ENCODE measurements at places on chromosomes 13 and 19.

GRCh38 chr13:103224804-103225203, 158.6 kb upstream of the SLC10A2 start:
- DNase-seq, result no peak

GRCh38 chr13:65808061-65808460, 1422.1 kb downstream of the PCDH9 start:
- DNase-seq, result no peak

DNA sequence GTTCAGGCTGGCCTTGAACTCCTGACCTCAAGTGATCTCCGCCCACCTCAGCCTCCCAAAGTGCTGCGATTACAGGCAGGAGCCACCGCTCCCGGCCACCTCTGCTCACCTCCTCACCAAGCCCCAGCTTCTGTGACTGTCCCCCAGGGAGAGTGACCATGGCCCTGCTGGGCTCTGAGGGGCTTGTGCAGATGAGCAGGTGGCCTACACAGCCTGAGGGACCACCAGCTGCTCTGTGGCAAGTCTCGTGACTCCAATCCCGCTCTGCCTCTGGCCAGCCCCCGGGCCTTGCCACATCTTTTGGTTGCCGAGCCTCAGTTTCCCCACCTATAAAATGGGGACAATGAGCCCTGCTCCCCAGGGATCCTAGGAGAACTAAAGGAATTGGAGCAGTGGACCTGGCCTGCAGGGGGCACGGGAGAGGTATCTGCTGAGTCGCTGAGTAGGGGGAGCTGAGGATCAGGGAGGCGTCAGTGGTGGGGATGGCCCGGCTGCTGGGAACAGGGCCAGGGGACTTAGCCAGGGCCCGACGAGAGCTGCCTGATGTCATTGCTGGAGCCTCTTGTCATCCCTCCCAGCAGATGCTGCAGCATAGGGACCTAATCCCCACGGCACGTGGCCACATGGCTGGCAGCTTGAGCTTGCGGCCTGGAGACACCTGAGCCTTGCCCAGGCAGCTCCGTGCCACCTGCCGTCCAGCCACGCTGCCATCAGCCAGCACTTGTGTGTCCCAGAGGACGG, 74.7 kb downstream of the GADD45B start:
- DNase-seq, result no peak

DNA sequence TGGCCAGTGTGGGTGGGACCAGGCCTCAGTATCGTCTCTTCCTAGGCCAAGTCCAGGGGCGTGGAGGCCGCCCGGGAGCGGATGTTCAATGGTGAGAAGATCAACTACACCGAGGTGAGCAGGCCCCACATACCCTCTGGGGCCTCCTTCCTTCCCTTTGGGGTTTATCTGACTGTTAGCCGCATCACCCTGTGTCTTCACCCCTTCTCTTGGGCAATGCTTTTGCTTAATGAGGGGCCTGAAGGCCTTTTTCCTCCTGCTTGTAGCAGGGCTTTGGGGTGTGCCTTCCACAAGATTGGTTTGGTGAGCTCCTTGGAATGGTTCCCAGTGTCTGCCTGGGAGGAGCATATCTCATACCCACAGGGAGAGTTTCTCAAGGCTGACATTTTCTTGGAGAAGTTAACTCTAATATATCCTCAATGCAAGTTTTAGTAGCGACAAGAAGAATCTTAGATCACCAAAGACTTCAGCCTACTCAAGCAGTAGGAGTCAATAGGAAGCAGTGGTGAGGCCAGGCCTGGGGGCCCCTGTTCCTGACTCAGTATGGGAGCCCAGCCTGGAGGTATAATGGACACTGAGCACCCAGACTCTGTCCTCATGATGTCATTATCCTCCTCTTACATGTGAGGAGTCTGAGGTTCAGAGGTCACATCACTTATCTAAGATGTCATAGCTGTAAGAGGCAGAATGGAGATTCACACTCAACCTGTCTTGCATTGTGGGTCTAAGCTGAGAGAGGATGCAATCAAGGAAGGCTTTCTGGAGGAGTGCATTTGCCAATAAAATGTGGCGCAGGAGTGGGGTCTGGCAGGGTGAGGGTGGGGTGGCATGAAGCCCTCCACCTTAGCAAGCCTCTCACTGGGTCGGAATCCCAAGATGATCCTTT, 2.0 kb downstream of the GPI start:
- no peak for DNase-seq

DNA sequence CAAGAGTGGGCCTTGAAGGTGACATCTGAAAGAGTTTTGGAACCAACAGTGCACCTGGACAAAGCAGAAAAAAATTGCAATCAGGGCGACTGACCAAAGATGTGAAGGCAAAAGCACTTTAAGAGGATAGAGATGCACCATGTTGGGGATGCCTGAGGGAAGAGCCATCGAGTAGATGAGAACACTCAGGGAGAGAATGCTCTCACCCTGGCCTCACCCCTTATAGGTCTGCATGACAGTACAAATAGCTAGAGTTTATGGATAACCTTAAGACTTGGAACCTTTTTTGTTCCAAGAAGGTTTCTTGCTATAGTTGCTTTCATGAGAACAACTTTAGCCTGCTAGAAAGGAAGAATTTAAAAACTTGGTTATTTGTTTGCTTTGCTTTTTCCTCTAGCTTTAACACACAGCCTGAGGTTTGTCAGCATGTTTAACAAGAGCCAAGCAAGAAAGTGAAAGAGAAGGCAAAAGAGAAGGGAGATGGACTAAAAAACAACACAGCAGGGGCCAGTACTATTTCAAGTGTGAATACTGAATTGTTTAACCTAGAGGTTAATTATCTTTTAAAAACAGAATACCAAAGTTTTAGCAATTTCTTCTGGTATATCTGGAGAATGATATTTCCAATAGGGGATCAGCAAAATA, 418.9 kb downstream of the DIAPH3 start:
- DNase-seq, result no peak

- DNase-seq, result no peak
These were observed 59.5 kb upstream of the ADGRL1 start for GRCh38 chr19:14265290-14266036.

DNA sequence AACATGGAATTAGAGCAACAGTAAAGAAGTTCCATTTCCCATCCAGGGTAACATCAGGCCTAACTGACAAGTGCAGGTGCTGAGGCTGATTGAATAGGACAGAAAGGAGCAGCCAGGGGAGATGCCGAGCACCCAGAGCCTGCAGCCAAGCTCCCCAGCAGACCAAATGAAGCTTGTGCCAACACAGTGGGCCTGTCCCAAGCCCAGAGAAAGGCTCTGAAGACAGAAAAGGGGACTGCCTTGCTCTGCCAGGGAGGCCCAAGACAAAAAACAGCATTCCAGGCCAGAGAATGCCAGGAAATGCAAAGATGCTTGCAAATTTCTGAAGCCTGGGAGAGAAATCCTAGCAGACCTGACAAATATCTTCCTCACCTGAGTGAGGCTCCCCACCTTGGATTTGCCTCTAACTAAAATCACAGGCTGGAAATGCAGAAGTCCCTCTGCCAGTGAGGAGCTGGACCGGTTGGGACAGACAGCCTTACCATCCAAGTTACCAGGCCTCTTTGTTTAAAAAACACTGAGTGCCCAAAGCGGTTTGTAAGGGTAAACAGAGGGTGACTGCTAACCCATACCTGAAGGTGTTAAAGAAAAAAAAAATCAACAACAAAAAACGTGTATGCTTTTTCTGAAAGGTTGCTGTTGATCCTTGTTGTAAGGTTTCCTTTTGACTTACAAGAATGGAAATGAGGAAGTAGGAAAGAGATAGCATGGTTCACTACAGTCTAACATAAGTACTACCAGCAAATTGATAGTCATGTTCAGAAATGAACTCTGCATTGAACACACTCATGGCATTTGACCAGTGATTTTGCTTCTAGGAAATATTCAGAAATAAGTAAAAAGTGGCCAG, 11.8 kb upstream of the HMGB1 start:
- no peak for DNase-seq

DNA sequence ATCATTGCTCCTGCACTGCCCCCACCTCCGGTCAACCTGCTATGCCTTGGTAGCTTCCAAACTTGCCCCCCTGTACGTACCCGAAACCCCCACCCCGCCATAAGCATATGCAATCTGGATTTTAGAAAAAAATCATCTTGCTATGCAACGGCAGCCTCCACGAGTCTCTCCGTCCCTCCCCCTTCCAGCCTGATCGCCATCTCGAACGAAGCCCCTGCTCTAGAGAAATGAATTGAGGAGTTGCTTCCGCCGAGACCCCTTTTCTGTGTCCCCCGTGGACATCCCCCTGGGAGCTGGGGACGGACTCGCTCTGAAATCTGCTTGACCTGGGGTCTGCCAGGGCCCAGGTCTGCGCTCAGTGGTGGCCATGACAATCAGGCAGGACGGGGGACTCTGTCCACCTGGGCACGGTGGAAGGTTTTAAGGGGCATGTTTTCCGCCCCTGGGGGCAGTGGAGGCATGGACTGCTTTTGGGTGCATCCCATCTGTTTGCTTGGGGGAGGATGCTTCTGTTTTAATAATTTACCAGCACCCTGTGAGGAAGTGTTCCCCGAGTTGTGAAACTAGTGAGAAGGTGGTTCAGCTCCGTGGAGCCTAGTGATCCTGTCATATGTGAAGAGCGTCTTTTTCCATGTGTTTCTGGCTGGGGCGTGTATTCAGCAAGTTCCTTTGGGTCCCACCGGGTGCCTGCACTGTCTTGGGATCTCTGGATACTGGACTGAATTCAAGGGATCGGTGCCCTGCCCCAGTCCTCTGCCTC, 1.0 kb downstream of the KDM4B start:
- DNase-seq, result no peak

DNA sequence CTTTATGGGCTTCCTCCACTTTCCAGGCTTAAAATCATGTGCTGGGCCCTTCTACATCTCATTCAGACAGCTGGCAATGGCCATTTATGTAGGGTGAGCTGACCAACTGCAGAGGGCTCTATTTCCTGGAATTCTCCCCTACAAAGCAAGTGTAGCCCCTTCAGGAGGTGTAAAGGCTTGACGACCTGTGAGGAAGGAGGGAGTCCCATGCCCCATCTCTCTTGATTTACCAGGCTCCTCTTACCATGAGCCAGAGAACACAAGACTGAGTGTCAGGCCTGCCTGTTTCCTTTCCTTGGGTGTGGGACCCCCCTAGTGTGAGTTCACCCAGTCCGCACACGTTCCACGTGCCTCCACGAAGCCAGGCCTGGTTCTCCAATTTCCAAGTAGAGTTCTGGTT, 16.6 kb downstream of the ZNF536 start:
- DNase-seq, result no peak

GRCh38 chr13:23825179-23825578, 64.0 kb downstream of the MIPEP start:
- DNase-seq, result no peak

- DNase-seq, result no peak
These were observed 73.9 kb downstream of the KCTD12 start for GRCh38 chr13:76812206-76812897.

DNA sequence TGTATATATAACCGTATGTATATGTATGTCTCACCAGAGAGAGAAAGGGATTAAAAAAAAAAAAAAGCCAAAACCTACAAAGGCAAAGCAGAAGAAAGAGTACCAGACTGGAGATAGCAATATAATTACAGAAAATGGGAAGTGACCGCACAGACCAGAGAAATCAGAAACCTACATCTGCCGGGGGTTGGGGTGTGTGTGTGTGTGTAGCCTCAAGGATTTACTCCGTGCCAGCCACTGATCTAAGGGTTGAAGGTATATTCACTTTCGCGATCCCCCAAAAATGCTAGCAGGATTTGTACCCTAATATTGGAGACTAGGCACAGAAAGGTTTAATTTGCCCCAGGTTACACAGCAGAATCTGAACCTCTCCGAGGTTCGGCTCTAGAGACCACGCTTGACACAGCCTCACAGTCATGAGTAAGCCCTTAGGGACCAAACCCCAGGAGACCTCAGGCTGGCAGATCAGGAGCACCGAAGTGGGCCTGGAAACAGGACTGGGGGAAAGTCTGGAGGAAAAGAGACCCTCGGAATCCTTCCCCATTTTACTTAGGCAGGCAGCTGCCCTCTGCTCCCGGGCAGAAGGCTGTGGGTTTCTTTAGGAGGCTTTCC, 14.8 kb downstream of the ARL11 start:
- DNase-seq, result no peak

DNA sequence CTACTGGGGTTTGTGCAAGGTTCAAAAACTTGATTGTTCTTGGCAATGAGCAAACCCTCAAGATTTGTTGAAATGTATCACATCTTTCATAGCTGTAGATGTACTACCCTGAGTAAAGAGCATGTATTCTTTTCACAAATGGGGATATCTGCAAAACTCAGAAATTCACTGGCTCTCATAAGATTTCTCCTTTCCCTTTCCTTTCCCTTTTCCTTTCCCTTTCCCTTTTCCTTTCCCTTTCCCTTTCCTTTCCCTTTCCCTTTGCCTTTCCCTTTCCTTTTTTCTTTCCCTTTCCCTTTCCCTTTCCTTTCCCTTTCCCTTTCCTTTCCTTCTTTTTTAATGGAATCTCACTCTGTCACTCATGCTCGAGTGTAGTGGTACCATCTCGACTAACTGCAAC, 69.1 kb downstream of the FNDC3A start:
- DNase-seq, result no peak

DNA sequence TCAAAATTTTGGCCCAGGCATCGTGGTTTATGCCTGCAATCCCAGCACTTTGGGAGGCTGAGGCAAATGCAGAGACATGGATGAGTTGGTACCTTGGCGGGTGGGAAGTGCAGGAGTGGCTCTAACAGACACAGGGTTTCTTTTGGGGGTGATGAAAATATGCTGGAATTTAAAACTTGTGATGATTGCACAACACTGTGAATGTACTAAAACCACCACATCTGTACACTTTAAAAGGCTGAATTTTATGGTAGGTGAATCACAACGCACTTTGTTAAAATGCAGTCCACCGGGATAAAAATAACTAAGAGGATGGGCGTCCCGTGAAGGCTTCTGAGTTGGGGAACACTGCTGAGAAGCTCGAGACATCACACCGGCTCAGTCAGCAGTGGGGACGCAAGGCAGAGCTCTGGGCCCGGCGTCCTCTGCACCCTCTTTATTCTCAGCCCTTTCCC, 47.1 kb downstream of the MLLT1 start:
- no peak for DNase-seq

DNA sequence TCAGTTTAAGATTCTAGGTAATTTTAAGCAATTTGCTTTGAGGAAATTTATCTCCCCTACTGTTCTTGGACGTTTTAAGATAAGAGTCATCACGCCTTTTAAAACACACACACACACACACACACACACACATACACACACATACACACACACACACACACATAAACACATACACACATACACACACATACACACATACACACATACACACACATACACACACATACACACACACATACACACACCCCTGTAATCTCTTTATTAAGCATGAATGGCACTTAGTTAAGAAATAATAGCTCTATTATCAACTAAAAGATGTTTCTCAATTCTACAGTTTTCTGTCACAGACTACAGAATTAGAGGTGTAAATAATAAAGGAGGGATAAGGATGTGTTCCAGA, 49.2 kb downstream of the EFNB2 start:
- no peak for DNase-seq
